Upper lobe of left lung (tissue), 6 donors: ENCODE measurements at places on chromosomes 16 and 17.

DNA sequence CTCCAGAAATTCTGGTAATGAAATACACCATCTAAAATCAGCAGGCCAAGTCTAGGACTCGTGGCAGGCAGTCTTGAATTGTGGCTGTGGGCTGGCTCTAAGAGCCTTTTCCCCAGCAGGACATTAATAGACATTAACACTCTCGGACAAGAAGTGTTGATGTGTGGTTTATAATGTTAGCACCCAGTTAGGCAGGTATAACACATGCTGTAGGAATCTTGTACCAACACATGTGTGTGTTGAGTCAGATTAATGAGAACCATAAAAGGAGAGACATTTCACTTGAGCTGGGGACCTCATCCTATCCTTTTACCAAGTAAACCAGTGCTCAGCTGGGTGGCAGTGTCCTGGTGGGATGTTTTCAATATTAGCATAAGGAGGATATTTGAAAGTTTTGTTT lies 264.5 kb downstream of the FTO start:
- DNase-seq: no peak

GRCh38 chr16:11497851-11498289 lies 88.8 kb downstream of the LITAF start:
- DNase-seq: no peak

DNA sequence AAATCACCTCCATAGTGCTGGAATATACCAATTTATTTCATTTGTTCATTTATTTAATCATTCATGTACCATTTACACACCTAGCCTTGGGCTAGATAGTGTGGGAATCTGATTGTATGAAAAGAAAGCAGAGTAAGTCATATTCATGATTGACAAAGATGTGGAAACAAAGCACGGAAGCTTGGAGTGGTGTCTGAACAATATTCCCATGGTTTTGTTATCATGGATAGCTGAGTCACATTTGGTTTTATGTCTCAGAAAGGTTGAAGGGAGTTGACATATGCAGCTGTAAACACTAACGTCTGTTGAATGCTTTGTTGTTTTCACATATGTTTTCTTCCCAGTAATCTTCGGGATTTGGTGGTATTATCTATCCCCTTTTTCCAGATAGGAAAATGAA lies 76.6 kb downstream of the MAP2K4 start:
- DNase-seq: no peak

DNA sequence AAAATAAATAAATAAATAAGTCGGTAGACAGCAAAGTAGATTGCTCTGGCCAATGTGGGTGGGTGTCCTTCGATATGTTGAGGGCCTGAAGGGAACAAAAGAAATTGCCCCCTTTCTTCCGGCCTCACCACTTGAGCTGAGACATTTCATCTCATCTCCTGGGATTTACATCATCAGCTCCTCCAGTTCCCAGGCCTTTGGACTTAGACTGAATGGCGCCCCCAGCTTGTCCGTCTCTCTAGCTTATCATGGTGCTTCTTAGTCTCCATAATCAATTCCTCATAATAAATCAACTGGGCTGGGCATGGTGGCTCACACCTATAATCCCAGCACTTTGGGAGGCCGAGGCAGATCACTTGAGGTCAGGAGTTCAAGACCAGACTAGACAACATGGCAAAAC lies 13.8 kb upstream of the HAP1 start:
- no peak for DNase-seq

DNA sequence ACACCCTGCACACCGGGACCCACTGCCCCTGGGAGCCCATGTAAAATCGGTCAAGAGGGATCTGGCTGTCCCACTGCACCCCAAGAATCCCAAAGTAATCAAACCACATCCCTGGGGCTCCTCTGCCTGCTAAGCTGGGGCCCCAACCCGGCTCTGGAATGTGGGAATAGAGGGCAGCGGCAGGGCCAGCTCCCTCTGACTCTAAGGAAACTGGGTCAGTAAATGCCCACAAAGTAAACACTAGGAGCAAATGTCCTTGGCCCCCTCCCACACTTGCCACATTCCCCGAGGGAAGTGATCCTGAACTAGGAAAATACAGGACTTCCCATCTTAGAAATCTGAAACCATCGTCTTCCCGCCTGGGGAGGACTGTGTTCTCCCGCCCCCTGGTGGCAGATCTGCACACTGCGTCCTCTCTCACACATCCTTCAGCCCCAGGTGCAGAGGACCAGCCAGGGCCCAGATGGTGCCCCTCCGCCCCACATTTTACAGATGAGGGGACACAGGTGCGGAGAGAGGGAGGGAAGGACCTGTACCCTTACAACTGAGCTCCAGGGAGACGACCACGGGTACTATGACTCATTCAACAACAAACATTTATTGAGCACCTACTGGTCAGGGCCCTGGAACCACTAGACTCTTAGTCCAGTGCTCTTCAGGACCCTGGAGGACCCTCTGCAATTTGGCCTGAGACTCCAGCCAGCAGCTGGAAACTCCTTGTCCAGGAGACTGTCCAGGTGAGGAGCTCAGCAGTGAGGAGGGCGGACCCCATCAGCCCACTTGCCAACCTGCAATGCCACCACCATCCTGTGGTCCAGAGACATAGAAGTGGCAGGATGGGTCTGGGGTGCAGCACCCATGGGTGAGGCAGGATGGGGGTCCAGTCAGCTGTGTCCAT lies 10.1 kb downstream of the P3H4 start:
- DNase-seq: no peak

DNA sequence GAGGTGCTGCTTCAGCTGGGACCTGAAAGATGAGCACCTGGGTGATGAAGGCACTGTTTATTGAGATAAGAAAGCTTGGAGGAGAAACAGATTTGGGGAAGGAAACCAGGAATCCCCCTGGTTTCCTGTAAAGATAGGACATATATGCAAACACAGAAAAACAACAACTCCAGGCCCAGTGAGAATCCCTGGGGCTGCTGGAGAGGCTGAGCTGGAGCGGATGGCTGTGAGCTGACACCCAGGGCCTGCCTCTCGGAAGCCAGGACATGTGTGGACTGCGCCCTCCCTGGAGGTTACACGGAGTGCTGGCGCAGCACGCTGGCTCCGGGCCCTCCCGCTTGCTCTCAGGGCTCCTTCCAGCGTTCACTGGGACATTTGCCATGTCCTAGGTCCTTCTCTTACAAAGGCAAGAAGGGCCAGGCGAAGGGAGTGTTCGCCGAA lies 57.5 kb downstream of the CYB5B start:
- peak; percentile 89 for DNase-seq
